ENCODE measurements at places on chromosomes 5 and 9.

DNA sequence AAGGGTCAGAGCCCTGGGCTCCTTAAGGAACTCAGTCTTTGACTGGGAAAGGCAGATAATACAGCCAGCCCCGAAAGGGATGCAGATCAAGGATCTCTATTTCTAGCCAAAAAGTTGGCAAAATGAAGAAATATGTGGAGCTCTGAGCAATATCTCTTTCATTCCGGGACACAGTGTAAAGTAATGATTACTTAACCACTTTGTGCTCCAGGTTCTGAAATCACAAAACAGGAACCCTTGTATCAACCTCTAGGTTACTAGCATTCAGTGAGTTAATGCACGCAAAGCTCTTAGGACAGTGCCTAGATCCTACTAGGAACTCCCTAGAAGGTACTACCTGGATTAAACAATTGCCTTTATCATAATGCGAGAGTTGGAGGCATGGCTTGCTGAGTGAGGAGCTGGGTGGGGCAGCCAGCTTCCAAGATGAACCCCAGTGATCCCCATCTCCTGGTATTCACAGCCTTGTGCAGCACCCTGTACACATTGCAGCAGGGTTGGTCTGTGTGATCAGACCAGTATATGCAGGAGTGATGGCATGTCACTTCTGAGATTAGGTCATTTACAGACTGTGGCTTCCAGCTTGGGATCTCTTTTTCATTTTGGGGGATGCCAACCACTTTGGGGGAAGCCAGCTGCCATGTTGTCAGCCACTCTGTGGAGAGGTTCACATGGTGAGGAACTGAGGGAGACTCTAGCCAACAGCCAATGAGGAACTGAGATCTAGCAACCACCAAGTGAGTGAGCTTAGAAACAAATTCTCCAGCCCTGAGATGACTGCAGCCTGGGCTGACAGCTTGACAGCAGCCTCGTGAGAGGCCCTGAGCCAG, 103.1 kb upstream of the SLC44A1 start:
- peak; percentile 33 for DNase-seq

GRCh38 chr9:35756275-35757225, 2.5 kb upstream of the MSMP start:
- peak; percentile 91 for DNase-seq

DNA sequence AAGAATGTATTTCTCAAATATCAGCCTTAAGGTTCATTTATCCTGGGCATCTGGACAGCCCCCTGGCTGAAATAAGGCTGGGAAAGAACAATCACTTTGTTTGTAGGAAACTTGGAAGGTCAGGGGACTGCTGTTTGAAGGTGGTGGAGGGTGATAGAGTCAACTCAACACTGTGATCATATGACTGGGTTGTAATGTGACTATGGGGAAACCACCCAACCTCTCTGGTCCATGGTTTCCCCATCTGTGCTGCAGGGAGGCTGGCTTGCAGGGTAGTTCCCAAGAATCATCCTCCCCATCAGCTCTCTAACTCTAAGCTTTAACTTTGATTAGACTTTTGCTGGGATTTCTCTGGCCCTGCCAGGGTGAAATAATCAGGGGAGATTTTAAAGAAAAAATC, 10.0 kb downstream of the INSYN2B start:
- DNase-seq = no peak

DNA sequence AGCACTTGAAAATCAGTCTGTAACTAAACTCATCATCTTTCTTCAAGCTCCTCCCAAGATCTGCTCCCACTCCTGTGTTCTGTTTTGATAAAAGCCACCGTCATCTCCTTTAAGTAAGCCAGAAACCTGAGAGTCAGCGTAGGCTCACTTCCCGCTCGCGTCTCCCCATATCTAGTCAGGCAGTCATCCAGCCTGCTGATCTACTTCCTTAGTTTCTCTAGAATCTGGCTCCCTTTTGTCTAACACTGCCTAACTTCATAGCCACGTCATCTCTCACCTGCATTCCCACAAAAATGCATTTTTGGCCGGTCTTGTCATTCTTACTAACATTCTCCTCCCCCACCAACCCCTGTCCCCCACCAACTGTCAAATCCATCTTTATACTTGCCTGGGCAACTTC, 3.0 kb upstream of the TJP2 start:
- no peak for DNase-seq
